ENCODE measurements at places on chromosomes 16 and 17.

DNA sequence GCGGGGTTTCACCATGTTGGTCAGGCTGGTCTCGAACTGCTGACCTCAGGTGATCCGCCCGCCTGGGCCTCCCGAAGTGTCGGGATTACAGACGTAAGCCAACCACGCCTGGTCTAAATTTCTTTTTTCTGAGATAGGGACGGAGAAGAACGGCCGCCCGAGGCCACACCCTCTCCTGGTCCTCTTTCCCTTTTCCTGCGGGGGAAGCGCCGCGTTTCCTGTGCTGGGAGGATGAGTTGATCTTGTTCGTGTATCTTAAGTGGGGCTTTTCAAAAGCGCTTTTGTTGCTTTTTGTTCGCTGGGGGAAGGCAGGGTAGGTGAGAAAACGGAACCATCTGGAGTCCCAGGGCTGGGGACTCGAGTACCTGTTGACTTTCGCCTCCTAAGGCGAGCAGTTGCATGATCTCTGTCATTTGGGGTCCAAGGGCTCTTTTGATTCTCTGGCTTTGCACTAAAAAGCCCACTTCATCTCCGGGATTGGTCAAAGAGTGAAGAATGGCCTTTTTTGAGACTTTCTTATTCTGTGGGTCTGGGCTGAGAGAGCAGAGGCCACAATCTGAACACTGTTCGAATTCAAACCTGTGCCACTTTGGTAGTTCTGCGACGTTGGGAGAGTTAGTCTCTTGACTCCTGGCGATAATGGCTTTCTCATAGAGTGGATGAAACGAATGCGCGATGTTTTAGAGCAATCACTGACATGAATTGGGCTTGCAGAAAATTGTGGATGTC is 1.3 kb downstream of the FUS start:
- DNase-seq = peak; percentile 25

DNA sequence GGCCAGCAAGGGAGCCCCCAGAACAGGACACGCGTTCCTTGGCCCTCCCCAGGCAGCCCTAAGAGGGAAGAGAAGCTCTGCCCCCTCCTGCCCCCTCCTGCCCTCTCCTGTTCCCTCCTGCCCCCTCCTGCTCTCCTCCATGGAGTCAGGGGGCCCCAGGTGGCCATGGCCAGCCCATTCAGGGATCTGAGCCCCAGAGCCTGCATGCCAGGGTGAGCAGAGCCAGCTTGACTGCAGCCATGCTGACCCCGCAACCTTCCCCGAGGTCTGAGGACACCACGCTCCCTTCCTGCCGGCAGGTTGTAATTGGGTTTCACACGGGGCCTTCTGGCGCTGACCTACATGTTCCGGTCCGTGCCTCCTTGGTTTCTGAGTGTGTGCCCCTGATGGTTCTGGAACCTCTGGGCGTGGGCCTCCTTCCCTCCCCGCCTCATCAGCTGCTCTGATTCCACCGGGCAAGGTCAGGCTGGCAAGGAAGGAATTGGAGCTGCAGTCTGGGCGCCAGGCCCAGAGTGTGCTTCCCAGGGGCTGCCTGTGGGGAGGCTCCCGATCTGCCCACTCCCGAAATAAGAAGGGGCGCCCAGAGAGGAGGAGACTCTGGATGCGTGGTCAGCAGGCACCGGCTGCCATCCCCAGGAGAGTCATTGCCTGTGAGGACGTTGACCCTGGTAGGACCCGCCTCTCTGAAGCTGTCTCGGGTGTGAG is 23.7 kb upstream of the NPTX1 start:
- DNase-seq = no peak

DNA sequence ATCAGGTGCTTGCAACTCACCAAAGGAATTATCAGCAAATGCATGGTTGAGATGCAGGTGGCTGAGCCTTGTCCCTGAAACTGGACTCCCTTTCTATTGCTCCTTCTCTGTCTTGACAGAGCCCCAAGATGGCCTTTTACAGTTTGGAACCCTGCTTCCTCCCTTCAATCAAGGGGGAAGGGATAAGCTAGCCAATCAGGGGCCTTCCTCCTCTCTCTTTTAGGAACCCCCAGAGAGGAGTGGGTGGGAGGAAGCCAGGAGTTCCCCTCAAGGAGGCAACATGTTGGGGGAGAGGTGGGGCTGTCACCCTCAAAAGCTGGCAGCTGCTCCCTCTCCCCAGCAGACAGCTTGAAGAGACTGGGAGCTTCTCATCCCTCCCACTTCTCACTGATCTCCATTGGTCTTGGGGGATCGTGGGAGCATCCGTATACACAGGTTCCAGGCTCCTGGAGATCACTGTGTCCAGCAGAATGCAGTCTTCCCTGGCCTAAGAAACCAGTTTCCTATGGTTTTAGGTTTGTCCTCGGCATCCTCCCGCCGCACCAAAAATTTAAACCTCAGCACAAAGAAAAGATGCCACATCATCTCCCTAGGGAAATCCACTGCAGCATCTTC is 7.2 kb downstream of the RASL10B start:
- DNase-seq = no peak

DNA sequence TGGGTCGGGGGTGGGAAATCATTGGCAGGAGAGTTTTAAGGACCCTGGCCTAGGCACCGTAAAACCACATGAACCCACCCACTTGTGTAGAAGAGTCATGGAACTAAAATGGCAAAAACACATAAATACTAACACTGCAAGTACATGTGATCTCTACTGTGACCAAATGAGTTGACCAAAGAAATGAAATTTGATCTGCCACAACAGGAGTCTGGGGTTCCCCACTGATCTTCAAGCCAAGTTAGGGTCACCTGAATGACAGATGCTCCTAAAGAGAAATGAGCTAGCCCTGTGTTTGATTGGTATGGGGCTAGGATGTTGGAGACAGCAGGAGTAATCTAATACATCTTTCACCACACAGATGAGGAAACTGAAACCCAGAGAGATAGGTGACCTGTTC is 21.5 kb upstream of the SKAP1 start:
- no peak for DNase-seq

DNA sequence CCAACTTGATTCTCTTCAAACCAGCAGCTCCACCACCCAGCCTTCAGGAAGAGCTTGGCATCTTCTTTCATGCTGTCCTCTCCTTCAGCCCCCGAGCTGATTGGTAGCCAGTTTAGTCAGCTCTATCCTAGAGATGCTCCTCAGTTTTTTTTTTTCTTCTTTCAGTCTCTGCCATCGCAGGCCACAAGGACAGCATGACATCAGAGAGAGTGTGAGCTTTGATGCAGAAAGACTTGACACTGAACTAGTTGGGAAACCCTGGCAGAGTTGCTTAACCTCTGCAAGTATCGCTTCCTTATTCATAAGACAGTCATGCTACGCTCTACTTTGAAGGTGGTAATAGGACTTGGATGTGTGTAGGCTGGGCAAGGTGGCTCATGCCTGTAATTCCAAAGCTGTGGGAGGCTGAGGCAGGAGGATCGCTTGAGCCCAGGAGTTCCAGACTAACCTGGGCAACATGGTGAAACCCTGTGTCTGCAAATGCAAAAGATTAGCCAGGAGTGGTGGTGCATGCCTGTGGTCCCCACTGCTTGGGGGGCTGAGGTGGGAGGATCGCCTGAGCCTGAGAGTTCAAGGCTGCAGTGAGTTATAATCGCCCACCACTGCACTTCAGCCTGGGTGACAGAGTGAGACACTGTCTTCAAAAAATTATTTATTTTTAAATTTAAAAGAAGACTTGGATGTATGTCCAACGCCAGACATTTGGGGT is 2.6 kb downstream of the CD300LB start:
- DNase-seq = no peak

GRCh38 chr17:71405101-71405500 is 715.7 kb upstream of the SOX9 start:
- no peak for DNase-seq

GRCh38 chr16:31502981-31503380 is 5.2 kb downstream of the RUSF1 start:
- DNase-seq = no peak

DNA sequence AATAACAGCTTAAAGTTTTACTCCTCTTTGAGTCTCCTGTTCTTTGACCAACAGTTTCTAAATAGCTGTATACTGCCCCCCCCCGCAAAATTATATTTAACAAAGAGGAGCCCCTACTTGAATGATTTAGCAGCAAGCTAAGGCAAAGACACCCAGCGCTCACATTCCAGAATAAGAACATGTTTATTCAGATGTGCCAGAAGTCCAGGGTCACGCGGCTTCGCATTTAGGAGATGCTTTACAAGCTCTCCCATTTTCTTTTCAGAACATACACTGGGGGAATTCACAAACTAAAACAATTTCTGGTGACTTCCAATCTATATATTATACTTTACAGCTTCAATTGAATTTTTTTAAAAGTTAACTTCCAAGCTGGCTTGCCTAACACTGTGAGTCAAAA is 5.3 kb downstream of the PLD6 start:
- DNase-seq = no peak

DNA sequence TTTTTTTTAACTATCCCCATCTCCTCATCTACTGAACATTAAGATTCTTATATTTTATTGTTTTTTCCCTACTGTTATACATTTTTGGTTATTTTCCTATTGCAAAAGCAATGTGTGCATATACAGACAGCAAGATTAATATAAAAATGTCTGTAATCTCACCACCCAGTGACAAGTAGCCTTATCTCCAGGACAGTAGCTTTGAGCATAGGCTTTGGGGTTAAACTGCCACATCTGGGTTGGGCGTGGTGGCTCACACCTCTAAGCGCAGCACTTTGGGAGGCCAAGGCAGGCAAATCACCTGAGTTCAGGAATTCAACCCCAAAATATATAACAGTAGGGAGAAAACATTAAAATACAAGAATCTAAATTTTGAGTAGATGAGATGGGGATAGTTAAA is 27.4 kb upstream of the SSTR2 start:
- no peak for DNase-seq

- DNase-seq = no peak
Measured at GRCh38 chr17:57370037-57370581, 113.8 kb downstream of the MSI2 start.

- no peak for DNase-seq
Measured at GRCh38 chr17:65593855-65594845, 32.7 kb upstream of the AXIN2 start.

DNA sequence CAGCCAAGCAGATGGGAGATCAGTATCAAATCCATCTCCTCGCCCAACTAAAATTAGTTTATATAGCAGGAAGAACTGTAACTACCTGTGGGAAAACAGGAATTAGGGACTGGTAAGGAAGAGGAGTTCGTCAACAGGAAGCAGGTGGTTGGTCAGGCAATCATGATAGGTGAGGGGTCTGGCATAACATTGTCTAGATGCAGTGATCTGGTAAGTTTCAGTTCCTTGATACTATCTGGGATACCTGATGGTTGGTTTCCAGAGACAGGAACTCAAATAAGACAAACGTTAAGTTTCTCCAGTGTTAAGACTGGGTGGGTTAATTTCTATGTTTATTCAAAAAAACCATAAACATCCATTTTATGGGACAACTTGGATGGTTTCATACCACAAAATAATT is 53.8 kb downstream of the CEP112 start:
- no peak for DNase-seq

- DNase-seq = no peak
Measured at GRCh38 chr17:79830303-79830702, 8.9 kb downstream of the CBX4 start.

- DNase-seq = no peak
Measured at GRCh38 chr17:66520999-66521398, 218.6 kb downstream of the PRKCA start.

GRCh38 chr16:66152823-66153393 is 213.6 kb upstream of the CDH5 start:
- DNase-seq = no peak

GRCh38 chr17:8791910-8792270 is 7.3 kb downstream of the MFSD6L start:
- DNase-seq = no peak

- DNase-seq = no peak
Measured at GRCh38 chr17:1347589-1348323, 52.3 kb downstream of the YWHAE start.

DNA sequence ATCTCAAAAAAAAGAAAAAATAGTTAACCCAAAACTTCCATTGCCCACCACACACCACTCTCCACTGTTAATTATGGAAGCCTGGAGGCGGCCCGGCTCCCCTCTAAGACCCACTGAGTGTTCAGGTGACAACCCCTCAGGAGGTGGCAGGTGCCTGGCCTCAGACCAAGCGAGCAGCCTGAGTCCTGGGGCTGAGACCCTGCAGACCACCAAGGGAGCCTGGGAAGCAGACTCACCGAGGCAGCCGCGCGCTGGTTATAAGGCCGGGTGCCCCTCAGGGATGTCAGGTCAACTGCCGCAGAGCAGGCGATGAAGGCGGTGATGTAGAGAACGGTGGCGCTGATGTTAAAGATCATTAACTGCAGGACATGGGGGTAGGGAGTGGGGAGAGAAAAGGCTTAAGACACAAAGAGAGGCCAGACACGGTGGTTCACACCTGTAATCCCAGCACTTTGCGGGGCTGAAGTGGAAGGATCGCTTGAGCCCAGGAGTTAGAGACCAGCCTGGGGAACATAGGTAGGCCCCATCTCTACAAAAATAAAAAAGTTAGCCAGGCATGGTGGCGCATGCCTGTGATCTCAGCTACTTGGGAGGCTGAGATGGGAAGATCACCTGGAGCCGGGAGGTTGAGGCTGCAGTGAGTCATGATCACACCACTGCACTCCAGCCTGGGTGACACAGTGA is 13.3 kb downstream of the ARL2BP start:
- no peak for DNase-seq
